ENCODE measurements at places on chromosomes 1 and 21.

DNA sequence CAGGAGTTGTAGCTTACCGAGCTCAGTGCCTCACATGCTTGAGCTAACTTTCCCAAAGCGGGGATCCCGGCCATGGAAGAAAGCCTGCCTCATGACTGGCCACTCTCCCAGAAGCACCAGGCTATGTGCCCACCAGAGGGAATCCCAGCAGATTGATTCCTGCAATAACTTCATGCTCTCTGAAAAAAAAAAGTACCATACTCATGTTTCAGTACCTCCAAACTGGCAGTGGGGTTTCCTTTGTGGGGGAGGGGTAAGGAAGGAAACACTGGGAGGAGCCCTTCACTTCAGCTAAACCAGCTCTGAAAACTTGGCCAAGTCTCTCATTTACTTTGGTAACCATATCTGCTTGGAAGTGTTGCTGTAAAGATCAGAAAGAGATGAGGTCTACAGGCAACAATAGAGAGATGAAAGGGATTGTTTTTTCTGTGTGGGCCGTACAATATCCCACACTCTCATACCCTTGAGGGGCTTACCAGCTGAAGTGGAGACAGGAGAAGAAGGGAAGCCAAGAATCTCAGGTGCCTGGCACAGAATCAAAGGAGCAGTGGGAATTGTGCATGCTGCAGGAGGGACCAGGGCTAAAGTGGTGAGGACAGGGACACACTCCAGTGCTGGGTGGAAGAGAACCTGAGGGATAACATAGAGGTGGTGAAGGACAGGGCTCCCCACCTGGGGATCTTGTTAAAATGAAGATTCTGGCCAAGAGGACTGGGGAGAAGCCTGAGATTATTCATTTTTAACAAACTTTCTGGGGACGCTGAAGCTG, 42.4 kb upstream of the TACSTD2 start:
- no peak for DNase-seq
- no peaks in the 10 kb centered on the region for H3K36me3 ChIP-seq
- H3K27me3 ChIP-seq: peaks cover 3% of the 10 kb centered on the region
- H3K4me1 ChIP-seq: no peaks in the 10 kb centered on the region
- H3K27ac ChIP-seq: no peak overlapping the region

DNA sequence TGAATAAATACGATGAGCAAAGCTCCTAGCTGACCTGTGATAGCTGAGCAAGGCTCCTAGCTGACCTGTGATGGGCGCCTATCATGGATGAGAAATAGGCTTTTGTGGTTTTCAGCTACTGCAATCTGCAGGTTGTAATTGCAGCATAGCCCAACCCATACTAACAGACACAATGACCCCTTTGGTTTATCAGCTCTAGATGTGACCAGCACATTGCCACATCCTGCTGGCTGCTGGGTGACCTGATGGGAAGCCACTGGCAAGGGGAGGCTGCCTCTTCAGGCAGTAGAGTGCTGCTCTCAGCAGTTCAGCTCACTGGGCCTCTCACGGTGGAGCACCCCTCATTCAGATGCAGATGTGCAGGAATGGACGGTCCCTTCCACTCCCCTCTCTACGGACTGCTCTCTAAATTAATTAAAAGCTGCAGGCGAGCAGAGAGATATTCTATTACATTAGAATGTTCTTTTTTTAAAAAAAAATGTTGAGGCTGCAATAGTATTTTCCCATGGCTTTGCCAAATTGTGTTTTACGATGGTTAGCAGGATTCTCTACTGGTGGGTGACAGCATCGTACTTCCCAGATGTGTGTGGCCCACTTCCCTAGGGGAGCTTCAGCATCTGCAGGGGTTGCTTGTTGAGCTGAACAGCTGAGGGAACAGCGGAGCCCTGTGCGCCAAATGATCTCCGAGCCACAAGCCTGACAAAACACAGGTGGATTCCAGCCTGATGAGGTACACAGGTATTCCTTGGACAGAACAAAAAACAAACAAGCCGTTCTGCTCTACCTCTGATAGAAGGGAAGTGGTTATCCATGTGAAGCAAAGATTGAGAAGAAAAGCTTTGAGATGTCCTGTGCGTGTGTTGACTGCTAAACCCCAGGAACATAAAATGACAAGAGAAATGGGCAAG, 65.0 kb downstream of the SYT6 start:
- no peak for DNase-seq
- H3K4me1 ChIP-seq: no peaks in the 10 kb centered on the region
- H3K4me3 ChIP-seq: no peak overlapping the region
- no peaks in the 10 kb centered on the region for H3K36me3 ChIP-seq
- no peak overlapping the region for H3K27ac ChIP-seq
- peaks cover 32% of the 10 kb centered on the region for H3K27me3 ChIP-seq

GRCh38 chr1:117928881-117929342, 509 bp downstream of the GDAP2 start:
- peak; percentile 60 for DNase-seq
- peaks cover 7% of the 10 kb centered on the region for H3K4me1 ChIP-seq
- no peaks in the 10 kb centered on the region for H3K27me3 ChIP-seq
- peak overlapping the region; percentile 52 for H3K27ac ChIP-seq
- peaks cover 27% of the 10 kb centered on the region for H3K36me3 ChIP-seq

DNA sequence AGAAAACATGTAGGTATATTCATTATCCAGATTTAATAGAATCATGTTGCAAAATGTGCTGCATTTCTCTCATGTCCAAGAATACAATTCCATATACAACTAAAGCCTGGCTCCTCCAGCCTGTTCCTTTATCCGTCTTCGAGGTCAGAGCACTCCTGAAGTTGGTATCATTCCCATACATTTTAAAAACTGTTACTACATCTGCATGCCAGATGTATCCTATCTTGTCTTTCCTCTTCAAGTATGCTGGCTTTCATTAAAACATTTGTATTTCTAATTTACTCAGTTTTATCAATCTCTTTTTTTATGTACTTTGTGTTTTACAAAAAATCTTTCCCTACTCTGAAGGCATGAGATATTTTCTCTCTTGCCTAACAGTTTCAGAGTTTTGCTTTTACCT, 536.6 kb upstream of the USP24 start:
- DNase-seq: no peak
- no peaks in the 10 kb centered on the region for H3K36me3 ChIP-seq
- H3K4me1 ChIP-seq: no peaks in the 10 kb centered on the region
- no peaks in the 10 kb centered on the region for H3K27me3 ChIP-seq

- peak; percentile 54 for DNase-seq
- H3K4me3 ChIP-seq: no peak overlapping the region
- H3K4me1 ChIP-seq: peaks cover 12% of the 10 kb centered on the region
- no peaks in the 10 kb centered on the region for H3K36me3 ChIP-seq
Observed at GRCh38 chr1:23638188-23638619, 53.4 kb upstream of the RPL11 start.

DNA sequence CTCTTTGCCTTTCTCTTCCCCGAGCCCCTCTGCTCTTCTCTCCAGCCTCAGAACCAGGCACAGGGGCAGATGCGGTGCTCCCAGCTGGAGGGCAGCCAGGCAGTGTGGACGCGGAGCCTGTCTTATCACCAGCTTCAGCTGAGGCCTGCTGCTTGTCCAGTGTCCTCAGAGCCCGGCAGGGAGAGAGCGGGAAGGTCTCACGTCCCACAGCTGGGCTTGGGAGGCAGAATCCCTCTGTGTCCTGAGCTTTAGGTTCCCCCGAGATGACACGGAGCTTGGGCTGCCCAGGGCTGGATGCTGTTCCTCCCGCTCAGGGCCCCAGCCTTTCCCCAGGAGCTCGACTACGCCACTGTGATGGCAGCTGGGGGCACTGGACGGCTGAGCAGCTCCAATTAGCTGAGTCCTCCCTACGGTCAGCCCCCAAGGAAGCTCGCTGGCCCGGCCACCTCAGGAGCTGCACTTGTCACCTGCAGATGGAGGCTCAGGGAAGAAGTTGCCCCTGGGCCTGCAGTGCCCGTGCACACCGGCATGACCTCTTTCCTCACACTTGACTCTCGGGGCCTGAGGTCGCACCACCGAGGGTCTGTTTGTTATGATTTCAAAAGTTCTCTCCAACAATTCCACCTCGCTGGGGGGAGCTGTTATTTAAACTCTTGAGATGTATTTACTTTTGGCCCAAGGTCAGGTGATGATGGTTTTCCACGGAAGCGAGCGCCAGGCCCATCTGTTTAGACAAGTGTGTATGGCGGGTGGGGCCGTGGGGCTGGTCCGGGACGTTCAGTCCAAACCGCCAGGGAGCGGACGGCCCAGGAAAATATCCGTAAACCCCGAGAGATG, 127.3 kb downstream of the SIK1 start:
- H3K27me3 ChIP-seq: peaks cover 88% of the 10 kb centered on the region
- peaks cover 7% of the 10 kb centered on the region for H3K4me1 ChIP-seq
- H3K27ac ChIP-seq: no peak overlapping the region
- no peak overlapping the region for H3K4me3 ChIP-seq
- H3K36me3 ChIP-seq: no peaks in the 10 kb centered on the region
- DNase-seq: no peak

- no peak overlapping the region for H3K27ac ChIP-seq
- H3K36me3 ChIP-seq: peaks cover 50% of the 10 kb centered on the region
- H3K4me3 ChIP-seq: no peak overlapping the region
- peaks cover 36% of the 10 kb centered on the region for H3K4me1 ChIP-seq
Observed at GRCh38 chr1:33343539-33343938, 22.6 kb upstream of the A3GALT2 start.

DNA sequence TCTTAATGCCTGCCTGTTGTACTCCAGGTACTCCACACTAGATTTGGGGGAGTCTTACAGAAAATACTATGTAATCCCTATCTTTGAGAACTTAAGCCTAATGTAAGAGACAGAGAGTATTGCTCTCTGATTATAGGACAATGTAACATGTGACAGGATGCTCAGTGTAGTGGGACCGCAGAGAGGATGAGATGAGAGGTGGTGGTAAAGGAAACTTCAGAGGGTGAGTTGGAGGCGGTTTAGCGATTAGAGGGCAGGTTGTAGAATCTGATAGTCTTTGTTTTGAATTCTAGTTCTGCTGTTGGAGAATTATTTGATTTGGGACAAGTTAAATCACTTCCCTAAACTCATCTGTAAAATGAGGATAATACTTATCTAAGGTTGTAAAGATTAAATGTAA, 5.4 kb downstream of the SOAT1 start:
- H3K27ac ChIP-seq: no peak overlapping the region
- H3K4me1 ChIP-seq: peaks cover 5% of the 10 kb centered on the region
- DNase-seq: no peak
- H3K4me3 ChIP-seq: no peak overlapping the region

- peaks cover 74% of the 10 kb centered on the region for H3K27me3 ChIP-seq
- no peak overlapping the region for H3K27ac ChIP-seq
- no peak overlapping the region for H3K4me3 ChIP-seq
- no peaks in the 10 kb centered on the region for H3K4me1 ChIP-seq
- DNase-seq: no peak
- no peaks in the 10 kb centered on the region for H3K36me3 ChIP-seq
Observed at GRCh38 chr1:10782491-10783244, 13.8 kb downstream of the CASZ1 start.

GRCh38 chr1:230632273-230632873, 9.9 kb upstream of the COG2 start:
- no peaks in the 10 kb centered on the region for H3K36me3 ChIP-seq
- DNase-seq: peak; percentile 47
- no peak overlapping the region for H3K4me3 ChIP-seq
- no peaks in the 10 kb centered on the region for H3K4me1 ChIP-seq

DNA sequence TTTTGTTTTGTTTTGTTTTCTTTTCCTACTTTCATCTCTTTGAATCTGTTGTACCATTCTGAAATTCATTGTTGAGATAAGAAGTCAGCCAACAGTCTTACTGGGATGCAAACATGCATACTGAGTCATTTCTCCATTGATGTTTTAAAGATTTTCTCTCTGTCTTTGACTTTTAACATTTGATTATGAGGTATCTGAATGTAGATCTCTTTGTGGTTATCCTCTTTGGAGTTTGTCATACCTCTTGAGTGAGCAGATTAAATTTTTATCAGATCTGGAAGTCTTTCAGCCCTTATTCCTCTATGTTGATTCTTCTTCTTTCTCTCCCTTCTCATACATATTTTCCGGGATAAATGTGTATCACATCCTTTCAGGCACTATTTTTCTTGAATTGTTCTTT, 406.9 kb upstream of the NCAM2 start:
- H3K27me3 ChIP-seq: no peaks in the 10 kb centered on the region
- no peak overlapping the region for H3K4me3 ChIP-seq
- DNase-seq: no peak
- no peaks in the 10 kb centered on the region for H3K36me3 ChIP-seq

DNA sequence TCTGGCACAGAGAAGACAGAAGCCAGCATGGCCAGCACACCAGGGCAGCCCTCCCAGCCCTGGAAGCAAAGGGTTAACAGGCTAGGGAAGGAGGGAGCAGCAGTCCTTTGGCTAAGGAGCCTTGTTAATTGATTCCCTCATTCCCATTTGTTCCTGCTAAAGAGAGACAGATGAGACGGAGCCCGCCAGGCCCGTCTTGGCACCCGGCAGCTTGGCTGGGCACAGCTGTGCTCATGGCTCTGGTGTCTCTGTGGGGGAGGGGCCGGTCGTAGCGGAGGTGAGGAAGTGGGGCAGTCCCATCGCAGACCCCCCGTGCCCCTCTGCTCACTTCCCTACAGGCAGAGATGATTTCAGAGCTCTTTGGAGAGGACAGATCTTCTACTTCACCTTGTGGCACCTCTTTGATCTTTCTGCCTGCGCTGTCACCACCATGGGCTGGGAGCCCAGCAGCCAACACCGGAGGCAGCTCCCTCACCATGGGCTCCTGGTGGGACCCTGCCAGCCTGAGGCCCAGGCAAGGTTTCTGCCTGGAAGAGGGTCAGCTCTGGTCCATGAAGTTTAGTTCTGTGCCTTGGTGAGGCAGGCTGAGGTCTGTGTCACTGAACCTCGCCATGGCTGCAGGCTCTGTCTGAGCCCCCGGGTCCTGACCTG, 38.0 kb downstream of the FOXO6 start:
- peaks cover 51% of the 10 kb centered on the region for H3K27me3 ChIP-seq
- H3K36me3 ChIP-seq: no peaks in the 10 kb centered on the region
- no peak overlapping the region for H3K4me3 ChIP-seq
- no peak overlapping the region for H3K27ac ChIP-seq
- DNase-seq: no peak
- H3K4me1 ChIP-seq: peaks cover 10% of the 10 kb centered on the region

DNA sequence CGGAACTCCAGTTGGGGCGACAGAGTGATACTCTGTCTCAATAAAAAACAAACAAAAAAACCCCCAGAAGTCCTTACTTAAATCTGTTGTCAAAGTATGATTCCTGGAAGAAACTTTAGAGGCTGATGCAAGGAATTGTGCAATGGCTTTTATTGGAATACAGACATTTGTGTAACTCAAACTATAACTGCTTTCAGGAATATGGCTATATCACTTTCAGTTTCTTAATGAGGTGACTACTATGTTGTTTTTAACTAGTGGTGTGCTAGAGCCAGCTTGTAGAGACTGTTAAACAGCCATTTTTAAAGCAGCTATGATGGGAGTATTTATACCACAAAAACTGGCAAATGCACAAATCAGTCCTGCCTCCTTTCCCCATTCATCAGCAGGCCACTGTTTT, 22.7 kb upstream of the DNAJC28 start:
- H3K36me3 ChIP-seq: peaks cover 95% of the 10 kb centered on the region
- H3K4me3 ChIP-seq: no peak overlapping the region
- H3K27ac ChIP-seq: no peak overlapping the region
- H3K27me3 ChIP-seq: no peaks in the 10 kb centered on the region
- DNase-seq: no peak

GRCh38 chr21:14560555-14560954, 14.4 kb upstream of the SAMSN1 start:
- H3K27me3 ChIP-seq: no peaks in the 10 kb centered on the region
- no peaks in the 10 kb centered on the region for H3K4me1 ChIP-seq

GRCh38 chr1:3514404-3514803, 59.9 kb downstream of the ARHGEF16 start:
- no peaks in the 10 kb centered on the region for H3K36me3 ChIP-seq
- H3K4me3 ChIP-seq: no peak overlapping the region
- peaks cover 49% of the 10 kb centered on the region for H3K27me3 ChIP-seq

GRCh38 chr21:34916446-34916845, 132.7 kb downstream of the RUNX1 start:
- H3K4me1 ChIP-seq: peaks cover 9% of the 10 kb centered on the region
- H3K4me3 ChIP-seq: no peak overlapping the region
- no peaks in the 10 kb centered on the region for H3K27me3 ChIP-seq
- no peak for DNase-seq
- no peaks in the 10 kb centered on the region for H3K36me3 ChIP-seq
- H3K27ac ChIP-seq: no peak overlapping the region

All from K562 (cell line).